SK-N-SH treated with all-trans-retinoic acid at 6 μM for 48 hours (cell line): ENCODE measurements at places on chromosomes 6 and 20.
A peak's percentile ranks its signal among the peaks of the same experiment; 100 is the strongest.

GRCh38 chr6:113647143-113647889 lies 209.8 kb upstream of the MARCKS start:
- no peak for ATAC-seq

DNA sequence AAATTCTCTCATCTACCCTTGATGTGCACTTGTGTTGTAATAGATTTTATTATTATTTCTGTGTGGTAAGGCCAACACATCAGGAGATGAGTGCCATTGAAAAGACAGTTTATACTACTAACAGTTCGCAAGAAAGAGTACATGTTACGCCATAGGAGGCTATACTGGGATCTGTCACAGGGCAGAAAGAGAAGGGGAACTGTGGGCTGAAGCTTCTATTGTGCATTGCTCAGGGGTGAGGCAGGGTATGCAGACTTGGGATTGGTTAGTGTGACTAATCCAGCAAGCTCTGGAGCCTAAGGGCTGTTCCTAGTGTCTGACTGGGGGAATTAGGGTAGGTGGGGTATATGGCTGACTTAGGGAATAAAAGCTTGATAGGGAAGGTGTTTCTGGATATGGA lies 50.9 kb downstream of the GPR63 start:
- no peak for ATAC-seq

- ATAC-seq: no peak
These were observed 1143.8 kb upstream of the MAP3K7 start for GRCh38 chr6:91730710-91731109.

DNA sequence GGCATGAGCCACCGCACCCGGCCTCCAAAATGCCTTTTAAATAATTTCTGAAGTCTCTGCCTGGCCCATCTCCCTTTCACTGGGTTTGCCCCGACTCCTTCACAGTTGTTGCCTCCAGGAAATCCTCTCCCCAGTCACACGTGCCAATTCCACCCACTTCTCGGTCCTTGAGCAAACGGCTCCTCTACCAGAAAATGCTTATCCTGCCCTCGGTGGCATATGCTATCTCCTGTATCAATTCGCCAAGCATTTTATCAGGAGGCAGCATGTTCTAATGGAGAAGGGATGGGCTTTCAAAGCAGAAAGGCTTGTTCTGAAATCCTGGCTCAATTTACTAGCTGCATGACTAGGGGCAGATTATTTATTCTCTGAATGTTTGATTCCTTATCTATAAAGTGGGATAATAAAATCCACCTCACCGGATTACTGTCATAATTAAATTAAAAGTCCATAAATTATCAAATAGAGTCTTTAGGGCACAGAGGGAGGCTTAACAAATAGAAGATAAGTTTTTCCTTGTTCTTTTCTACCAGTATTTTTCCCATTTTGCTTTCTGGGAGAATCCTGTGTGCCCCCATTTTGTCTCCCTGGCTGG lies 66.3 kb downstream of the PPP1R3G start:
- ATAC-seq: peak; percentile 24

- peak; percentile 35; the same call in 2 of the 3 replicates for ATAC-seq
These were observed 245.4 kb downstream of the PTPRK start for GRCh38 chr6:128275030-128275429.

DNA sequence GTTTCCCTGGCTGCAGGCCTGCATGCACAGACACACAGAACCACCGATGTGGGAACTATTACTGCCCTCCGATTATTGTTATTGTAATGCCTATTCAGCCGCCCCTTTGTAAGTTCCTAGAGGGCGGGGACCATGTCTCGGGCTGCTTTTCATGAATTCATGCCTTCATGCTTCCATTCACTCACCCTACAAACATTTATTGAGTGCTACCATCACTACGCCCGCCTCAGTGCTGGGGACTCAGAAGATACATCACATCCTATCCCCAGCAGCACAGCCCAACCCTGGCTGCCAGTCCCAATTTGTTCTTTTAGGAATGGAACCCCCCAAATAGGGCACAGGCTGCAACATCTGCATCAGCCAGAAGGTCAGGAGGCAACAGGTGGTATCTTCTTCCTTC lies 75.9 kb downstream of the FOXA2 start:
- ATAC-seq: no peak

- ATAC-seq: no peak
These were observed 101.0 kb upstream of the DTNBP1 start for GRCh38 chr6:15763837-15764236.

DNA sequence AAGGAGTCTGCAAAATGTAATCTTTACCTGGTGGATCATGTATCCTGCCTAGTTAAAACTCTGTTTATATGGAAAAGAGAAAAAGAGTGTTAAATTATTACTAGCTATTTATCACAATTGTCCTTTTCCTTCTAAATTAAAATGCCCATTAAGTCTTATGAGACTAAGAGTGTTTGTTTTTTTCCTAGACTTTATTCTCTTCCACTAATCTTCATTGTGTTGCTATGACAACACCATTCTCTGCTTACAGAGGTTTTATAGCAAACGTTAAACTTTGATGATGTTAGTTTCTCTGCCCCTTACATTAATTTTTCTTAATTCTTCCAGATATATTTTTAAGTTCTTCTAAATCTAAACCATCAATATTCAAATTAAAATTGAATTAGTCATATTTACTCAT lies 420.8 kb downstream of the TBC1D32 start:
- ATAC-seq: no peak

- peak; percentile 96 for ATAC-seq
These were observed 39.7 kb downstream of the ANKEF1 start for GRCh38 chr20:10074513-10074912.

DNA sequence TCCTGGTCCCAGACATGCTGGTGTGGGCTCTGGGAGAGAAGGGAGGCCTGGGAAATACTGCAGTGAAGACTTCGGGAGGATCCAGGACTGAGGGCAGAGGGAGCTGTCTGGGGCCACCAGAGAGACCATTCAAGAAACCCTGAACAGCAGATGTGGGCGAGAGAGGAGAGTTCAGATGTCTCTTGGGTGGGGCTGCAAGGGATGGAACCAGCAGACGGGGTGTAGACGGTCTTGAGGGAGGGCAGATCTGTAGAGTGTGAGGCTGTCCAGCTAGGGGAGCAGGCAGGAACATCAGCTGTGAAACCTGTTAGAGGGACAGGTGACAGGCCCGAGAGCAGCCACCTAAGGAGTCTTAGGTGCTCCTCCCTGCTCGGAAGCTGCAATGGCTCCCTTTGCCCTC lies 38.9 kb downstream of the ITPR3 start:
- ATAC-seq: no peak

GRCh38 chr6:148614602-148615001 lies 132.2 kb upstream of the UST start:
- no peak for ATAC-seq

DNA sequence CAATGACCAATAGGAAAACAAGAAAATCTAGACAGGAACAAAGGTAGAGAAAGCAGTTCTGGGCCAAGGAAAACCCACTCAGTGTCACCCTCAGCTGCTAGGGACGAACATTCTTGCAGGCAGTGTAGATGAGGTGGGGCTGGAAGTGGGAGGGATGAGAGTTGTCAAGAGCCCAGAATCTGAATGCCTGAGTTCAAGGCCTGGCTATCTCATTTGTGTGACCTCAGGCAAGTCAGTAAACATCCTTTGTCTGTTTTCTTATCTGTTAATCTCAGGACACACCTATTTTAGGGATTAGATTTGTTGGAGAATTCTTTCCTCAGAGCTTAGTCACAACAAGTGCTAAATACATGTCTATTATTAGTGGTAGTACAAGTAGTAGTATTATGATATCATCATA lies 50.9 kb upstream of the KIF16B start:
- no peak for ATAC-seq

GRCh38 chr6:13455552-13455966 lies 31.8 kb downstream of the GFOD1 start:
- no peak; the same call in 2 of the 3 replicates for ATAC-seq

DNA sequence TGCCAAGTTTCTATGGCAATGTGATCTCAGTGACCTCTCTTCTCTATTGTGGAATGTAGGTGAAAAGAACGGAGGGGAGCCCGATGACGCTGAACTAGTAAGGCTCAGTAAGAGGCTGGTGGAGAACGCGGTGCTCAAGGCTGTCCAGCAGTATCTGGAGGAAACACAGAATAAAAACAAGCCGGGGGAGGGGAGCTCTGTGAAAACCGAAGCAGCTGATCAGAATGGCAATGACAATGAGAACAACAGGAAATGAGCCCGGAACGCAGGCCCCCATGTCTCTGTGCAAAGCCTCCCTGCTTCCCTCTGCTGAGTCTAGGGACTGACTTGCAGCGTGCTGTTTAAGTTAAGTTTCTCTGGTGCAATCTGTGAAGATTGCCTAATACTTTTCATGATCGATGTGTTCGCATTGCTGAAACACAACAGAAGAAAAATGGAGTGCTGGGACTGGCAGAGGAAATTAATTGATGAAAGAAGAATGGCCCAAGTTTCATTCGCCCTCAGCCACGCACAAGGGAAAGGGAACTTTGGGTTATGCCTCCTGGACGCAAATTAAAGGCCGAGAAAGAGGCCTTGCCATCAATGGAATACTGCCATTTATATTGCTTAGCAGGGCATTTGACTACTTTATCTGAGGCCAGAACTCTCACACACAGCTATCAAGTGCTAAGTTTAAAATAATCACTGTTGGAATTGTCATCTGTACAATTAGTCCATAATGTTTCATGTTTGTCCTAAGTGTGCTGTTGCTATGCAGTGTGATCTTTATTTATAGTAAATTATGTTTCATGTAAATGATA lies 146.4 kb downstream of the AKAP7 start:
- no peak for ATAC-seq

DNA sequence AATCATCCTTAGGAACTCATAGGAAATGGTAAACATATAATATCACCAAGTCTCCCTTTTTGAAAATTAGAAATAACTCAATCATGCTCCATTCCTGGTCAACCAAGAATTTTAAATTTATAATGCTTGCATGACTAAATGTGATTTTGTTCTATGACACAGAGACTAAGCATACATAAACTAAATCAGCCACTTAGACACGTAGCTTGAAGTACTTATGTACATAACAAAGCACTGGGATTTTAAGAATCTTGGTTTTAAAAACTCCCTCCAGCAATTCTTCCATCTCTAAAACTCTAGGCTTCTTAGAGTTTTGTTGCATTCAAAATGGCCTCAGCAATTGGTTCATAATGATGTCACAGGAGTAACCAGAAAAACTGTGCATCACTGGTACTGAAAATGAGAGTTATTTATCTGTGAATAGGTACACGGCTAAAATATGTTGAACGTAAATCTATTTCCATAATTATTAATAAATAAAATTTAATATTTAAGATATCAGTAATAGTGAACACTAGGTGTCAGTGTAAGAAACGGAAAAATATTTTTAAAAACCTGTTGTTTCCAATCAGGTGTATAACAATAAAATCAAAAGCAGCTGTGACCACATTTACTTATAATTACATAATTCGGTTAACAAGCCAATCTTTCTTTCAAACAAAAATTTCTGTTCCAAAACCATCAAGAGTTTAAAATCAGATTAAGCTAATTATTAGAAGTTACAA lies 241.6 kb upstream of the RUNX2 start:
- no peak for ATAC-seq
